A172 (cell line): ENCODE measurements at places on chromosomes 5 and 9. TPM values are rescaled to one million over a fixed set of nuclear protein-coding genes. Genes with fewer than 3 reads are reported as not detected.

DNA sequence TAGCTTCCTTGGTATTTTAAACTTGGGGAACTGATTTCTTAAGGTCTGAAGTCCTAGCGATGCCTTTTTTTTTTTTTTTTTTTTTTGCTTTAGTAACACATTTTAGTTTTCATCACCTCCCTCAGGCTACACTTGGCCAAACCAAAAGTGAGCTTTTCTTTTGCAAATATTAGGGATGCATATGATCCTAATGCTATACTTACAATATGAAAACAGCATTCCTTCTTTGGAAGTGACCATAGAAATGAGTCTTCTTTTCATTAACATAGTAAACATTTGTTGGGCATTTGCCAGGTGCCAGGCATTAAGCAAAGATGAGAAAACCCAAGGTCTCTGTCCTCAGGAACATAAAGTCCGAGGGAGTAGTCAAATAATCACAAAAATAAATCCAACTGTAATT lies 189.8 kb downstream of the ALDH1A1 start:
- no peak for DNase-seq

- DNase-seq: no peak
Measured at GRCh38 chr9:82600536-82601292, 462.2 kb downstream of the RASEF start.

- DNase-seq: no peak
Measured at GRCh38 chr5:62341783-62342475, 35.9 kb downstream of the KIF2A start.

- peak; percentile 60 for DNase-seq
Measured at GRCh38 chr9:98707166-98708102, 1.3 kb downstream of the GABBR2 start.

DNA sequence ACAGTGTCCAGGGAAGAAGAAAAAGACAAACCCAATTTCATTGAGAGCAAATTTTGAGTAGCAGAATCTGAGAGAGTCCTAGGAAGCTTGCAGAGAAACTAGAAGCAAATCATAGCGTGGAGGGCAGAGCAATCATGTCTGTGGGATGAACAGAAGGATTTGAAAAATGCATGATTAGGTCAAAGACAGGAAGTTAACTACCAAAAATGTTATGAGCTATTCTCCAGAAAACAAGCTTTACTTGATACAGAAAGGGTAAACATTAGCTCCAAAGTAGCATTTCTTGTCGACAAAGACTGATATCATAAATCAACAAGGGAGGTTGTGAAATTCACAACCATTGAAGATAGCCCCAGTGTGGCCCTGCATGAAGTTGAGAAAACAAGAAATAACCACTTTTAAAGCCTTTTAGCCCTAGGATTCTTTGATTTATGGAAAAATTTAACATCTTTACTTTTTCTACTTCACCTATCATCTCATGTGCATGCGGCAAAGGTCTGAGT lies 97.7 kb upstream of the MEGF10 start:
- no peak for DNase-seq

DNA sequence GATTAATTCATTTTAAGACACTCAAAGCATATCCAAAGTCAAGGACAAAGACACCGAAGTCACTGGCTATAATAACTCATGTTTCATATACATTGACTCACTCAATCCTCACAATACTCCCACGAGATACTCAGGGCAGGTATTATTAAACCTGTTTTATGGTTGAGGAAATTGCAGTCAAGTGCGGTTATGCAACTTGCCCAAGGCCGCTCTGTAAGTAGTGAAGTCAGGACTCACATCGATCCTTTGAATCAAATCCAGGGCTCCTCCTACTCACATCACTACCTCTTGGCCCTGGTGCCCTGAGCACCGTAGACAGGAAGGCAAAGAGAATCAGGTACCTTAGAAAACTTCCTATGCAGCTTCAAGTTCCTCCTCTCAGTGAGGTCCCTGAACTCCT lies 87.8 kb upstream of the APC start:
- no peak for DNase-seq

DNA sequence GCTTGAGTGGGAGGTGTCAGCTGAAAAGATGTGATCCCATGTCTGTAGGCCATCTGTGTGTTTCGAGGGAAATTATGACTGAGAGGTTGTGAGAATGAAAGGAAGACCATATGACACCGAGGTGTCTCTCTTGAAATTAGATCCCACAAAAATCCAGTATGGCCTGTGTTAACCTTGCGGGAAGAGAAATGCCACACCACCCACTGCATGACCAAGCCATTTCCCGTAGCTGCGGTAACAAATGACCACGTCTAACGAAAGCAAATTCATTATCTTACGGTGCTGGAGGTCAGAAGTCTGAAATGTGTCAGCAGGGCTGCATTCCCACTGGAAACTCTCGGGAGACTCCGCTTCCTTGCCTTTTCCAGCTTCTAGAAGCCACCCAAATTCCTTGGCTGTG lies 11.6 kb downstream of the C9orf57 start:
- DNase-seq: no peak

- DNase-seq: no peak
Measured at GRCh38 chr9:137639303-137640051, 20.7 kb downstream of the EHMT1 start.

- DNase-seq: peak; percentile 93
Measured at GRCh38 chr5:10233505-10233904, 16.2 kb downstream of the ATPSCKMT start.

DNA sequence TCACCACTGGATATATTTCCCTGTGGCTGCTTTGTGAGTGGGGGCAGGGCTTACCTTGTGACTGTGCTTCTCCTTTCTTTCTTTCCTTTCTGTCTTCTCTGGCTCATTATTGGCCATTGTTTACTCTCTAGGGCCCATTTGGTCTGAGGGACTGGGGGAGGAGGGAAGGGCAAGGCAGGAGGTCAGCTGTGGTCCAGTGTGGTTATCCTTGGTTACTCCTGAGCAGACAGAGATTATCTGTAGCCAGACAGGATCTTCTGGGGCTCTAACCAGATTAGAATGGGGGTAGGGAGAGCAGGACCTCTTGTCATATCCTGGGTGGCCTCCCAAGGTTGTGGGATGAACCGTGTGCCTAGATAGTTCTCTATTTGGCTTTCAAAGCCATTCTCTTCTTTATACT lies 71.2 kb downstream of the ANKRD55 start:
- DNase-seq: no peak

- DNase-seq: no peak
Measured at GRCh38 chr9:22142671-22143070, 133.6 kb upstream of the CDKN2B start.

INSL6 gene
- total RNA-seq: not detected in 2 replicates

PCDHB8 gene
- total RNA-seq: 7.0 and 7.5 TPM in 2 replicates

OLFM1 gene
- total RNA-seq: 41.2 and 65.4 TPM in 2 replicates

IFNA21 gene
- total RNA-seq: not detected in 2 replicates
